OCI-M1 (cell line): ENCODE measurements at places on chromosomes 4 and X.

- DNase-seq = no peak
Measured at GRCh38 chr4:90142081-90142480, 14.9 kb downstream of the CCSER1 start.

- peak; percentile 87 for DNase-seq
Measured at GRCh38 chrX:39196192-39197102, 395.2 kb downstream of the MID1IP1 start.

- DNase-seq = peak; percentile 22
Measured at GRCh38 chrX:119990556-119991004, 47.0 kb upstream of the NKAP start.

DNA sequence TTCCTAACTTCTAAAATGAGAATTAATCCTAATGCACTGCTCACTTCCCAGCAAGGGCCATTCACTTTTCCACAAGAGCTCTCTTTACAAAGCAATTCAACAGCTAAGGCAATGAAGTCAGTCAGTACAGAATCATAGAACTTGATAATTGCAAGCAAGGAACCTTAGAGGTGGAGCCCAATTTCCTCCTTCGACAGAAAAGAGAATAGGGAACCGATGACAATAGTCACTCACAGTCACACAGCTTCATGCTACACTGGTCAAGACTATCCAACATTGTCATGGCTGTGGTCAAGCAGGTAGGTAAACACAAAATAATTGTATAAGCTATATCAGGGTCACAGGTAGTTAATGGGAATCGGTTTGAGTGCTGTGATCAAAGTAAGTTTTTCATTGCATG, 90.0 kb downstream of the ELOVL6 start:
- DNase-seq = peak; percentile 20

DNA sequence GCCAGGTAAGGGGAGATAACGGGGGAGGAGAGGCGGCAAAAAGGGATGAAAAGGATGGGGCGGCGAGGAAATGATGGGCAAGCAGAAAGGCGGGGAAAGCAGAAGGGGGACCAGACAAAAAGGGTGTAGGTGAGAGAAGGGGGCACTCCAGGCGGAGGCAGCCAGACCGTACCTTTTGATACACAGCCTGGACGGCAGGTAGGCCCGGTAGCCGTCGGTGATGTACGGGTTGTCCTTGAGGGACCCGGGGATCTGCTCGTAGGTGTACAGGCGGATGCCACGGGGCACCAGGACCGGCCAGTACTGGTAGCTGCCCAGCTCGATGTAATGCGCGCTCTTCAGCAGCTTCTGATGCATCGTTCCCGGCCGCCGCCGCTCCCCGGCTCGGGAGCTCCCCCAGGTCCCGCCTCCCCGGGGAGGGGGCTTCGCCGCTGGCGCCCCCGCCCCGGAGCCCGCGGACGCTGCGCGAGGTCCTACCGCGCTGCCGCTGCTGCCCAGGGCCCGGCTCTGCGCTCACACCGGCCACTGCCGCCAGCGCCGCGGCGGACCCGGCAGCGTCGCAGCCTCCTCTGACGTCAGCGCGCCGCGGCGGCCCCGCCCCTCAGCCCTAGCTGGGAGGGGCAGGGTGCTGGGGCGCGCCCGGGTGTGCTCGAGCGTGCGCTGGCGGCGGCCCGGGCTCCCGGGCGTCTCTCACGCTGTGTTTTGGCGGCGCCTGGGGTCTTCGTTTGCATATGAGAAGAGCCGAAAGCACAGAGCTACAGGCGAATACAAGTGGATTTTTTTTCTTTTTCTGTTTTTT, at the start of gene PAQR3:
Gene PAQR3, minus strand, starts transcription at position 571 of the 799 bp plus-strand sequence. Its CDS starts 214 bp downstream, at position 357.
- DNase-seq = peak; percentile 94

DNA sequence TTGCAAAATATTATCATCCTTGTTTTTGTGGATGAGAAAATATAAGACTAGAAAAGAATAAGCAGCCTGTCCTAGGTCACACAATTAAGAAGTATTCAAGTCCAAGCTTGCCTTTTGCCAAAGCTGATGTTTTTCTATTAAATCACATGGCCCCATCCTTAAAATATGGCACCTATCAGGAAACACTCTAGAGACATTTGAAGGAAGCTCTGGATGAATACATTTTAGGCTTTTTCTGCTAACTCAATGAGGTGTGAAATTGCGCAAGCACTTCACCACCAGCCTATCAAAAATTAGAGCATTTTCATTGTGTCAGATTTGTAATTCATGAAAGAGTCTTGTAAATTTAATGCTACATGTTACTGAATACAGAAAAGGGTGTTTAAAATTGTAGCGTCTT, 251.1 kb upstream of the MAD2L1 start:
- no peak for DNase-seq

DNA sequence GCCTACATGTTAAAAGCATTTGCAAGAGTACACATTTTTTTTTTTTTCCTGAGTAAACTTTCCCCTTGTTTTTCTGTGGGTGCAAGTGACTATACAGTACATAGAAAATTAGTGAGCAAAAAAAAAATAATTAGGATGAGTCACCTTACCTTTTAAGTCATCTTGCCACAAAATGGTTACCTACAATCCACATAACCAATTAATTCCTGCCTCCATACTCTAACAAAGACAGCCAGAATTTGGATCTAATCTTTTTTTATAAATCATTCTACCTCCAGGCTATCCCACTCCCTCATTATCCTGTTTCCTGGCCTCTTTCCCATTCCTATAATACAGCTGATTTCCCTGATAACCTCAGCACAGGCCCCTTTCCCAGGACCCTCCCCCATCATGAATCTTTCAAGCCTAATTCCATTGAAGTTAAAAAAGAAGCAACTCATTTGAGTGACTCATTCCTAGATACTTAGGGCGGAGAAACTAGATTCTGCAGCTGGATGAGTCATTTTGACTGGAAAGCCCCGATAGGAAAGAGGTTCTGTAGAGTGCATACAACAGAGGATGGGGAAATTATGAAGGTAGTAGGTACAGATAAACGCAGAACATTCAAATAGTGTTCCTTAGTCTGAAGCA, 128.2 kb downstream of the C4orf51 start:
- peak; percentile 89 for DNase-seq

- no peak for DNase-seq
Measured at GRCh38 chr4:165605811-165606210, 227.0 kb downstream of the CPE start.

- peak; percentile 4 for DNase-seq
Measured at GRCh38 chr4:26108054-26108453, 194.0 kb downstream of the SMIM20 start.

GRCh38 chr4:150164956-150165629, 86.8 kb downstream of the DCLK2 start:
- no peak for DNase-seq

- no peak for DNase-seq
Measured at GRCh38 chr4:53192496-53192895, 173.4 kb downstream of the SCFD2 start.

DNA sequence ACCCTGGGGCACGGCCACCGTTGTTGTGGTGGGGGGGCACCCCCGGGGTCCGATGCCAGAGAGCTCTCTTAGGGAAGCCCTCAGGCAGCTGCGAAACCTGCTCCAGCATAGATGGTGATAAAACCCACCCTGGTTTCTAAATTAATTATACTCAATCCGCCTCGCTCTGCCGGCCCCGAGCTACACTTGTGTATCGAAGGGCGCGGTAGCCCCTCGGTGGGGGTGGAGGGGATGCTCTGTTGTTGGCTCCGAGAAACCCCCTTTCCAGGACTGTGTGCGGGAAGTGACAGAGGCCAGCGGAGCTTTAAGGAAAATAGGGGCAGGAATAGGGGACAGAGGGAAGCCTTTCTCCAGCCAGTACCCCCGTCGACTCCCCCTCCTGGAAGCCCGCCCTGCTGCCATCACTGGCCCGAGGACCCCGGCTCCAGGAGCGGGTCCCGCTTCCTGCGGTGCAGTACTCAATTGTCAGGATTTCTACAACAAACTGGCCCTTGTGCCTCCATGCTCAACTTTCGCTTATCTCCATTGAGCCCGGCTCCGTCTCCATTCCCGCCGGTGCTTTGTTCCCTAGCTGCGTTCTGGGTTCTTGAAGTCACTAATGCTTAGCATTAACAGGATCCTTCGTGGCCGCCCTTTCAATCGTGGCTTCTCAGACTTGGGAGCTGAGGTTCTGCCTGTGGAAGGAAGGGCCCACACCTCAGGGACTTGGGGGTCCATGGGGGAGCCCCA, 408.2 kb downstream of the BCOR start:
- DNase-seq = no peak

DNA sequence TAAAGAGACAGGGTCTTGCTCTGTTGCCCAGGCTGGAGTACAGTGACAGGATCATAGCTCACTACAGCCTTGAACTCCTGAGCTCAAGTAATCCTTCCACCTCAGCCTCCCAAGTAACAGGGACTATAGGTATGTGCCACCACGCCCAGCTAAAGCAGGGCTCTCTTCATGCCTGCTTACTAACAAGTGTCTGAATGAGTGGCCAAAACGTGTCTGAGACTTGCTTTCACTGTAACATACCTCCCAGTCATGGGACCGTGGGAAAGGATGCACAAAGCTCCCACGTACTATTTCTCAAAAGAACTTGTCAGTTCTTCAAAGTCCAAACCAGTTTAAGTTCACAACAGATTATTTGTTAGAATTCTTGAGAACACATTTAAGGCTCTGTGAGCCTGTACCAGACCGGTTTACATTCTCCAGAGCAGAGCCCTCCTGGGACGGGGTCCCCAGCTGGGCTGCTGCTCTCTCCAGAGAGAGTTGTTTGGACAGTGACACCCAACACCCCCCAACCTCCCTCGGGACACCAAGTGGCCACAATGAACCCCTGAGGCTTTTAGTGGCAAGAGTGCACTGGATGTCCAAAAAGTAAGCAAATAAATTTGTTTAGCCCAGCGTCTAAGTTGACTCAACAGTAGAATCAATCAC, 24.1 kb downstream of the SH3KBP1 start:
- DNase-seq = no peak

DNA sequence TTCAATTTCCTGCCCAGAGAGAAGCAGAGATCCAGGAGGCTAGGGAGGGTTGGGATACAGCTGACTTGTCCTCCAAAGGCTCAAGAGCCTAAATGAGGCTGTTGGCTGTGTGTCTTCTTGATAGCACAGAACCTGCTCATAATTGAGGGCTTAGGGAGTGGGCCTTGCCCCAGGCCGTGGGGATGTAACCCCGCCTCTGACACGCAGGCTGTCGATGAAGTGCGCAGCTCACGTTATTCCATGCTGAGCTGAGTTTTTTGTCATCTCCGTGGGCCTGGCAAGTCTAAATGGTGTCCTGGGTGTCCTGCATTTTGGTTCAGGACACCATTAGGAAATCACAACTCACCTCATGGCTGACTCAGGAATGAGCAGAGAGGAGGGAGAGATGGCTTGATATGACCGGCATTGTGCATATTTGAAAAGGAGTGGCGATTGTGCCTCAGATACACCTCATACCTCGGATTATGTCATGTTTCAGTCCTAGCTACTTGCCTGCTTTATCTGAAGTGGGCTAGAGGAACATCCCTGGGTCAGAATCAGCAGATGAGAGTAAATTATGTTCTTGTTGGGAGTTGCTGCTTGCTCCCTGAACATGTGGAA, 43.7 kb downstream of the FHDC1 start:
- no peak for DNase-seq

DNA sequence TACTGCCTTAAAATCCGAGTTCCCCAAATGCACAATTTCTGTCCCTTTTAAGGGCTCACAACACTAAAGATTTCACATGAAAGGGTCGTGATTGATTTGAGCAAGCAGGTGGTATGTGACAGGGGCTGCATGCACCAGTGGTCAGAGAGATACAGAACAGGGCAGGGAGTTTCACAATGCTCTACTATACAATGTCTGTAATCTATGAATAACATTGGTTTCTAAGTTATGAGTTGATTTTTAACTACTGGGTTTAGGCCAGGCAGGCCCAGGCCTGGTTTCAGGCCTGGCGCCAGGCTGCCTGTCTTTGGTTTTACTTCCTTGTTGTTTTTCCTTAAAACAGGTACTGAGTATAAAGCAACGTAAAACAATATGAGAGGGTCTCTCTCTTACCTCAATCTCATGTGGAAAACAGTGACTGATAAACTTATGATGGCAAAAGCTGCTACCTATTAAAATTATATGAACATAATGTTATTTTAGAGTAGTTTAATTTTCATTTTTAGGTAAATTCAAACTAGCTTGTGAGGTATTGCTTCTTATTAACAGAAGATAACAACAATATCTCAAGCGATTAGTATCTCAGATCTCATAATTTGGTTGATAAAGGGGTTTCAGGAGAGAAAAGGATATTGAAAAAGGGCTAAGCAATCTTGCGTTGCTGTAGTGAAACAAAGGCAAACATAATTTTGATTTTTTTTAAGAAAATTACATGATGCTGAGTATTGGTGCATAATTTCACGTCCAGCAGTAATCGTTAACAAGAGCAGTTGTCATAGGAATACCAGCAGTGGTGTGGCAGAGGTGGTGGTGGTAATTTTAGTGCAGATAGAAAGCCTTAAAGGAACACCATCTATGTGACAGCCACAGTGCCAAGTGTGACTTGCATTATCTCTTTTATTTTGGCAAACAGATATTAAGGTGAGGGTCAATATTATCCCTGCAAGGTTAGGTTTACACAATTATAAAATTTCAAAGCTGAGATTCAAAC, 944.4 kb upstream of the GRID2 start:
- no peak for DNase-seq

DNA sequence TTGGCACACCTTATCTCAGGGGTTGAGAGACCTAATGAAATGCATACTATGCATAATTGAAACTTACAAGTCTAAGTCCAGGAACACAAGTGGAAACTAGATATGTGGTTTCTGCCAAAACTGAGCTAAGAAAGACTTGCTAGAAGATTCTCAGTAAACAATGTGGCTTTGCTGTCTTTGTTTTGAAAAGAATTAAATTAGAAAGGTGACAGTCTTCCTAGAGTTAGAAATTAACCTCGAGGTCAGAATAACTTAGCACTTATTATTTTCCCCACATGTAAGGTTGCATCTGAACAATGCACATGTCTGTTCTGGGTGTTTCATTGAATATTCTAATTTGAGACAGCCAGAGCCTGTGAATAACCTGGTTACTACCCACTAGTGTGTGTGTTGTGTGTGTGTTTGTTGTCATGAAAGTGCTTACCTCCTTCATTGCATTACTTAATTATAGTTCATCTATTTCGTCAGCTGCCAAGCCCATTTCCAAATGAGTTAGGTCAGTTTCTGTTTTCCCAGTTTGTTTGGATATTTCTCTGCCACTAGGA, 1.5 kb downstream of the EREG start:
- peak; percentile 71 for DNase-seq

GRCh38 chr4:66804979-66805378, 740.3 kb downstream of the CENPC start:
- no peak for DNase-seq

DNA sequence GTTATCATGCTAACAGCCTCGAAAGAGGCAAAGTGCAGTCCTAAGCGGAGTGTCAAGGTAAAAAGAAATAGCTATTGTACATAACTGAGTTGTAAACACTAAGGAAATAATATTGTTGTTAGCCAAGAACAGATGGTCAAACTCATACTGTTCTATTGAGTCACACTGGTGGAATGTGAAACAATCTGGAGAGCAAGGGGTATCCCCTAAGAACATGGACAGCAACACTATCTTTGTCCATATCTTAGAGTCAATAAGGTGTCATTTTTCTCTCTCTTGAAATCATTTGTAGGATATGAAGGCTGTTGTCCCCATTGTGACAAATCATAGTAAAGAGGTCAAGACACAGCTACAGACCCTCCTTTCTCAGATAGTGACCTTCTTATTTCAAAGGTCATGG, 4.5 kb upstream of the PDGFC start:
- no peak for DNase-seq

GRCh38 chr4:174324725-174325124, 41.0 kb downstream of the CEP44 start:
- DNase-seq = no peak
